ENCODE measurements at places on chromosomes 6 and 20. TPM values are rescaled to one million over a fixed set of nuclear protein-coding genes. Genes with fewer than 3 reads are reported as not detected.

Gene MYCT1
- not detected for total RNA-seq

Gene CFAP206
- total RNA-seq, result 0.31 TPM

Gene NINL
- total RNA-seq, result 14.4 TPM

Gene SRPK1
- total RNA-seq, result 37.2 TPM

Gene C20orf96
- 10.1 TPM for total RNA-seq

Gene ARMH2
- not detected for total RNA-seq

Measured in A549 treated with dexamethasone at 1 μM for 4 hours (cell line).